Stimulated activated CD4-positive, alpha-beta T cell treated with anti-CD3 and anti-CD28 coated beads, Interleukin-4, amount 100 ng/mL, for 48 hours (primary cell): ENCODE measurements at places on chromosomes 1 and 21.
A peak's percentile ranks its signal among the peaks of the same experiment; 100 is the strongest.

DNA sequence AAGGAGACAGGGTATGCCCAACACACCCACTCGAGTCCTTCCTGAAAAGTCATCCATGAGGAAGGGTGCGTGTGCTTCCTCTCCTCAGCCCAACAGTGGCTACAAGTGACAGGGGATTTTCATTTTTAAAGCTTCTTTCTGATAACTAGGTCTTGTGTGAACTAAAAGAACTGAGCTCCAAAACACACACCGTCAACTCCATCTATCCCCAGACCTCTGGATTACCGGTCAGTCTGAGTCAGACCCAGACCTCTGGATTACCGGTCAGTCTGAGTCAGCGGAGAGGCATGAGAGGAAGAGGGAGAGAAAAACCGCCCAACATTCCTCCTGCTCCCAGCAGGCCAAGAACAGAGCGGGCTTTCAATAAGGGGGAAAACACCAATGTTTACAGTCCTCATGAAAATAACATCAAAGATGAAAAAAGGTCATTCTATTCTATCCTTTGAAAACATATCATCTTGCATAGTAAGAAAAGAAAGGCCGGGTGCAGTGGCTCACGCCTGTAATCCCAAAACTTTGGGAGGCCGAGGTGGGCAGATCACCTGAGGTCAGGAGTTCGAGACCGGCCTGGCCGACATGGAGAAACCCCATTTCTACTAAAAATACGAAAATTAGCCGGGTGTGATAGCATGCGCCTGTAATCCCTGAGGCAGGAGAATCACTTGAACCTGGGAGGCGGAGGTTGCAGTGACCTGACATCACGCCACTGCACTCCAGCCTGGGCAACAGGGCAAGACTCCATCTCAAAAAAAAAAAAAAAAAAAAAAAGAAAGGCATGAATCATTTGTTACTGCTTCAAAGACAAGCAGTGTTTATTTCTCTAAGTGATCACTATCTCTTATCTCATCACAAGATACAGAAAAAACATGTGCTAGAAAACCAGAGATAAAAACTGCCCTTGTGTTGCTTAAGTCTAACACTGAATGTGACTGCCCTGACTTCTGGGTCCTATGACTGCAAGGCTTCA is 3.4 kb downstream of the PTTG1IP start:
- no peak for DNase-seq

DNA sequence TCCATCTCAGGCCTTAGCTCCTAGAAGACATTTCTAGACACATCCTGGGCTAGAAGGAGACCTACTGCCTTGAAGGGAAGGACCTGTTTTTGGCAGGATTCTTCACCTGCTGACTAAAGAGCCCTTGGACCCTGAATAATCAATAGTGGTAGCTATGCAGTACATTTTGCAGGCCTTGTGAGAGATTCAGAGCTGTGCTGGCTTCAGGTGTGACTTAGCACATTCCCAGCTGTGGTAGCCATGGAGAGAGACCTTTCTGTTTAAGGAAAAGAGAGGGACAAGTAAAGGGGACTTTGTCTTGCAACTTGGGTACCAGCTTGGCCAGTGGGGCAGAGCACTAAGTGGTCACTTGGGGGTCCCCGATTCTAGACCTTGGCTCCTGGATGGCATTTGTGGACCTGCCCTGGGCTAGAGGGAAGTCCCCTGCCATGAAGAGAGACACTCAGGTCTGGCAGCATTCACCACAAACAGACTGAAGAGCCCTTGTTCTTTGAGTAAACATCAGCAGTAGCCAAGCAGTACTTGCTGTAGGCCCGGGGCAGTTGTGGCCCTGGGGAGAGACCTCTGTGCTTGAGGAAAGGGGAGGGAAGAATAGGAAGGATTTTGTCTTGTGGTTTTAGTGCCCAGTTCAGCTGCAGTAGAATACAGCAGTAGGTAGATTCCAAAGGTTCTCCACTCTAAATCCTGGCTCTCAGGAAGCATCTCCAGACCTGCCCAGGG is 26.2 kb upstream of the CD1A start:
- no peak for DNase-seq

GRCh38 chr1:39159224-39160036 is 45.1 kb upstream of the MACF1 start:
- no peak for DNase-seq

- no peak for DNase-seq
Observed at GRCh38 chr1:17272646-17273045, 23.7 kb downstream of the PADI3 start.

GRCh38 chr1:194709439-194709838 is 1523.0 kb upstream of the B3GALT2 start:
- DNase-seq: no peak

DNA sequence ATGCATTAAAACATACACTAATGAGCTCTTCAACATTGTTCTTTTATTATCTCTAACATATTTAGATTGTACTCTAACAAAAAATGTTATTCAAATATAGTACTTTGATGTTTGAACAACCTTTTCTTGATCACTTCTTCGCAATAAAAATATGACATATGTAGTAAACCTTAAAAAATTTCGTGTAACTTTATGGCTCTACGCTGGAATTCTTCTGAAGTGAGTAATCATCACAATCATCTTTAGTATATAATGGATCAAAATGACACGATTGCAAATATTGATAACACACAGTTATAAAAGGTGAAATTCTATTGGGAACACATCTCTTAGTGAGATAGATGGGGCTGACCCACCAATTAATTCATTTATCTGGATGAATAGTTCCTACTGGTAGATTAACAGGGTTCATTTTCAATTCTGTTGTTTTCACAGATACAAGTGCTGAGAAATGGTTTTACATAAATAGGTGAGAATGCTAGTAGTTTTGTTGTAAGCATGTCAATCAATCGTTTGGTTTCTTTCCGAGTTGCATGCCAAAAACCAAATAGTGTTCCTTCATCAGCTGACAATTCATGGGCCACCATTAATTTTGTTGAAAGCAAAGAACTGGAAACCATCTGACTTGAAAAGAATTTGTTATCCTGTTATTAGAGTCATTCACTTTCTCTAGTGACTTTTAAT is 1.5 kb upstream of the ZMPSTE24 start:
- DNase-seq: no peak

- DNase-seq: no peak
Observed at GRCh38 chr1:1862905-1863547, 27.9 kb downstream of the GNB1 start.

- no peak for DNase-seq
Observed at GRCh38 chr1:226656201-226656600, 82.9 kb downstream of the ITPKB start.

- DNase-seq: no peak
Observed at GRCh38 chr1:99490031-99490430, 155.9 kb upstream of the PALMD start.

GRCh38 chr1:184035719-184036516 is 1.6 kb downstream of the COLGALT2 start:
- no peak for DNase-seq

GRCh38 chr1:16243936-16244649 is 7.1 kb upstream of the CPLANE2 start:
- peak; percentile 69 for DNase-seq

DNA sequence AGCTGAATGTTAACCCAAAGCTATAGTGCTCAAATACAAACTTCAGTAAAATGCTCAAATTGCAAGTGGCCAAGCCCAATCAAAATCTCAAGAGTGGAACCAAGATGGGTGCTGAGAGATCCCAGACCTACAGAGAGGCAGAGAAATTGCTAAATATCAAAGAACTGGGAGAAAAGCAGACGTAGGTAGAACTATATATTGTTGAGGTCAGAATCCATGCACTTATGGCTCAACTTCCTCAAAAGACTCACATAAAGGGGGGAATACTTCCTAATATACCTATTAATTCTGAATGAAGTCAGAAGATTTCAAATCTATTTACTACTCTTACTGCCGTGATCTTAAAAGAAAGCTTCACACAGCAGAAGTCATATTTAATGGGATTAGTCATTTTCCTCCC is 65.2 kb downstream of the PUM1 start:
- DNase-seq: no peak

GRCh38 chr1:6580119-6580592 is 362 bp downstream of the ZBTB48 start:
- DNase-seq: peak; percentile 17

GRCh38 chr1:231390071-231390470 is 32.0 kb downstream of the EGLN1 start:
- DNase-seq: no peak

- DNase-seq: no peak
Observed at GRCh38 chr1:229164836-229165735, 105.8 kb upstream of the RAB4A start.

GRCh38 chr1:14994841-14995437 is 158.6 kb upstream of the TMEM51 start:
- DNase-seq: no peak
